SW 1271 (cell line): ENCODE measurements at places on chromosomes 4 and X.
A peak's percentile ranks its signal among the peaks of the same experiment; 100 is the strongest.

- no peak for DNase-seq
These were observed 32.8 kb downstream of the REPS2 start for GRCh38 chrX:16979226-16979625.

- no peak for DNase-seq
These were observed 90.0 kb downstream of the ELOVL6 start for GRCh38 chr4:110108422-110108821.

DNA sequence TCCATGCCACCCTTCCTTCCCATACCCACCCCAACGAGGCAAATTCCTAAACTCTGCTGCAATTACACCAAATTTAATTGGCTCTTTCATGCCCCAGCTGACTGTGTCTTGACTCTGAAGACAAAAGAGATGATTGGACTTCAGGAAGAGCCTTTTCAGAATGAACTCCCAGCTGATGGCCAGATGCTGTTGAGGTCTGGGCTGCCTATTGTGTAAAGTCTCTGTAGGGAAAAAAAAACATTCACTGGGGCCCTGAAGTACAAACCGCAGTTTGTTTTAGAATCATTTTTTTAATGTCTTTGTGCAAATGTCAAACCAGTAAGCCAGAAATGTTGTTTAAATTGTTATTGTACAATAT lies 174.8 kb downstream of the HHIP start:
- no peak for DNase-seq

- no peak for DNase-seq
These were observed 202.0 kb upstream of the GRID2 start for GRCh38 chr4:92101737-92102172.

GRCh38 chrX:80747832-80748231 lies 61.8 kb downstream of the BRWD3 start:
- DNase-seq, result no peak

DNA sequence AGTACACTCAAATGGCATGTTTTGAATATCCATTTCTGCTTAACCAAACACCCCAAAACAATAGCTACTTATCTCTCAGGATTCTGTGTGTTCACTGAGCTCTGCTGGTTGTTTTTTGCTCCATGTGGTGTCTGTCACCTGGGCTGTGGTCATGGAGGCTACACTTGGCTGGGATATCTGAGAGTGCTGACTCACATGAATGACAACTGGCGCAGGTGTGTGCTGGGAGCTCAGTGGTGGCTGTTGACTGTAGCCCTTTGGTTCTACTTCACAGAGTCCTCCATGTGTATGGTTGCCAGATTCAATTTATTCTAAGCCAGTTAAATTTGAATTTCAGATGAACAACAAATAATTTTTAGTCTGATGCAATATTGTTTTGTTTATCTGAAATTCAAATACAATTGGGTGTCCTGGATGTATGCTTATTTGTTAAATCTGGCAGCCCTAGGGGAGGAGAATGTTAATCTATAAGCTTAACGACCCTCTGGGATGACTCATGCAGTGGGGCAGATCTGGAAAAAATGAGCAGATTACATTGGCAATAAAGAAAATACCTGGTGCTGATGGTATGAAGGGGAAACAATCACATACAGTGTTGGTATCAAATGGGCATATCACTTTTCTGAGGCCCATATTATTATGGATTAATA lies 28.2 kb upstream of the TCEAL4 start:
- no peak for DNase-seq

- peak; percentile 7 for DNase-seq
These were observed 859 bp downstream of the SMARCA1 start for GRCh38 chrX:129522184-129523078.

DNA sequence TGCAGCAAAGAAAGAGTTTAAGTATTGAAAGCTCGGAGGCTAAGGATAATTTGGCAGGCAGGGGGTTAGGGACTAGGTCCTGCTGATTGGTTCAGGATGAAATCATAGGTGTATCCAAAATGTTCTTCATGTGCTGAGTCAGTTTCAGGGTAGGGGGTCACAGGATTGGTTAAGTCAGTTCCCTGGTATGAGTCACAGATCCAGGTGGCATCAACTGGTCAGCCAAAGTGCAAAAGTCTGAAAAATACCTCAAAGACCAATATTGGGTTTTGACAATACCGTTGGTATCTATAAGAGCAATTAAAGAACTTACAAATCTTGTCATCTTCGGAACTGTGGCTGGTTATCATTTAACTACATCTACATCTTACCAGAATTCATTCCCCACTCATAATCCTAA lies 25.6 kb upstream of the PRDM8 start:
- DNase-seq, result no peak

DNA sequence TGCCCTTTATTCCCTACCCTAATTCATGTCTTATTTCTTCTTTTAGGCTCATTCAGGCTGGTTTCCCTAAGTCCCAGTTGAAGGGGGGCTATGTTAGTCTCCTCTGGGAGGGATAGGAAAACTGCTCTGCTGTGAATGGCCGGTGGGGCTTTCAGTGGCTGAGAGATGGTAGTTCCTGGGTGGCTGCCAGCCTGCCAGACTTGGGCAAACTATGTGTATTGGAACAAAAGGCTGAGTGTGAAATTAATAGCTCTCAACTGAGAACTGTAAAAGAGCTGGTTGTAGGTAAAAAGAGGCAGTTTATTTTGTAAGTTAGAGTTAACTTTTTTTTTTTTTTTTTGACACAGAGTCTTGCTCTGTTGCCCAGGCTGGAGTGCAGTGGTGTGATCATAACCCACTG lies 28.8 kb downstream of the ARHGAP10 start:
- DNase-seq, result no peak

- no peak for DNase-seq
These were observed 13.9 kb downstream of the FNIP2 start for GRCh38 chr4:158782551-158783360.

GRCh38 chr4:14184265-14184664 lies 556.7 kb upstream of the BOD1L1 start:
- DNase-seq, result no peak

DNA sequence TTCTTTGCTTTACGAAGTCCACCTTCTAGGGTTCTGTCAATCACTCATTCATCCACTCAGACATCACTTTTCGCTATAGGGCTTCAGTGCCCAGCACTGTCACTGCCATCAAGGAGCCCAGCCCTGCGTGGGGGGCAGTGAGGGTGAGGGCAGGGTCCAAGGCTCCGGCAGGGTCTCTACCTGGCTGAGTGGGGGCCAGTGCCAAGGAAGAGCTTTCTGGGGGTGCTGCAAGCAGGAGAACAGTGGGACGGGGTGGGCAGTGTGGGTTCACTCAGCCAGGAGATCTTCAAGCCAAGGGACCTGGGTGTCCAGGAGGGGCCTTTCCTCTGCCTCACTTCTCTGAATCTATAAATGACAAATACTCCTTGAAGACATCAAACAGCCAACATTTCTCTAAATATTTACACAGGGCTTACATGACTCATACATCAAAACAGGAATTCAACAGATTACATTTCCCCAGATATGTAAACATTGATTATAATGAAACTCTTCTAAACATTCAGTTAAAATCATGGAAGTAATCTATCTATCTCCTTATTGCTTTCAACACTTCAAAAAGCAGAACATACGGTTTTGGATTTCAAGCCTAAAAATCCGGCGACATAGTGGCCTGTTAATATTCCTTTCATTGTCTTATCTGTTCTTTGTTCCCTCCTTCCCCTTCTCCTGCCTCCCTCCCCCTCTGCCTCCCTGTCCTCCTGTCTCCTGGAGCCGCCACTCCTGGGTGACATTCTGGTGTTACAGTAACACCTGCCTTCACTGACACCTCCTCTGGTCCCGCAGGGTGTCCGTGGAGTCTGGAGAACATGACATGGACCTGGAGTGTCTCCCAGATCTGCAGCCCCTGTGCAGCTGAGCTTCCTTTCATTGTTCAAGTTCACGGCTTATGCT lies 94.4 kb upstream of the ADRA2C start:
- DNase-seq, result no peak

GRCh38 chrX:11908371-11908770 lies 150.3 kb downstream of the MSL3 start:
- DNase-seq, result no peak

GRCh38 chr4:122827258-122827878 lies 737 bp downstream of the FGF2 start:
- DNase-seq, result no peak

DNA sequence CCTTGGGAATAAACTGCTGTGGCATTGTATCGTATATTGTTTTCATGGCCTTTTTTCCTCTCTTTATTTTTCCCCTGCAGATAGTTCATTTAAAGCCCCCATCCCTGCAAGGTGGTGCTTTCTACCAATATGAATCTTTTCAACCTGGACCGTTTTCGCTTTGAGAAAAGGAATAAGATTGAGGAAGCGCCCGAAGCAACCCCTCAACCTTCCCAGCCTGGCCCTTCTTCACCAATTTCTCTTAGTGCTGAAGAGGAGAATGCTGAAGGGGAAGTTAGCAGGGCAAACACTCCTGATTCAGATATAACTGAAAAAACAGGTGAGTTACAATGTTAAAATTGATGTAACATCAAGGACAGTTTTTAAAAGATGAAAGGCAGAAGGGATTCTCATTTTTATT lies 601 bp downstream of the SMARCAD1 start:
- no peak for DNase-seq

DNA sequence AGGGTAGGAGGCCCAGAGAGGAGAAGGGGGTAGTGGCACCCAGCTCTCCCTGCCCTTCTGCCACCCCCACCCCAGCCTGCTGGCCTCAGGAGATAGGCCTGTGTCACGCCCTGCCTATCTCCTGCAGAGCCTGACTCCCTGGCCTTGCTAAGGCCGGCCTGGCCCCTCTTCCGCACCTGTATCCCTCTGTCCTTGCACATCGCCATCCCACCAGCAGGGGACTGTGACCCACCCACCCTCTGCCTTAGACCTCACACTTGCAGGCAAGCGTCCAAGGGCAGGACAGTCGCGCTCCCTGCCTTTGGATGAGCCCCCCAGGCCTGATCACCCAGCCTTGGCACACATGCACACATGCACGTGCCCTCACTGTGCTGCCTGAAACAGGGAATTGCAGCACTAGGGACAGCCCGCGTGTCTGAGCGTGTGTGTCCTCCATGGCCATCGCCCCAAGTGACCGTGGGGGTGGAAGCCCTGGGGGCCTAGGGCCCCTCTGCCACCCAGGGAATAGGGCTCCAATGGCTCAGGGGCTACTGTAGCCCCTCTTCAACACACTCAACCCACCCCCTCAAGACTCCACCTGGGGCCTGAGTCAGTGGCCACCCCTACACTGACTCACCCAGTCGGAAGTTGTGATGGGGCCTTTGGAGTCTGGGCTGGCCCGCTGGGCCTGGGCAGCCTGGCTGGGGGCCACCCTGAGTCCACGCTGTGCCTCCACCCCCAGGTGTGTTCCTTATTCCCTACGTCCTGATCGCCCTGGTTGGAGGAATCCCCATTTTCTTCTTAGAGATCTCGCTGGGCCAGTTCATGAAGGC lies 2.1 kb downstream of the SLC6A8 start:
- DNase-seq, result no peak

GRCh38 chrX:82320569-82320968 lies 1118.7 kb downstream of the SH3BGRL start:
- DNase-seq, result no peak

- no peak for DNase-seq
These were observed 8.4 kb upstream of the AMOT start for GRCh38 chrX:112849016-112849415.

- DNase-seq, result no peak
These were observed 14.8 kb downstream of the LHFPL1 start for GRCh38 chrX:112664924-112665323.

DNA sequence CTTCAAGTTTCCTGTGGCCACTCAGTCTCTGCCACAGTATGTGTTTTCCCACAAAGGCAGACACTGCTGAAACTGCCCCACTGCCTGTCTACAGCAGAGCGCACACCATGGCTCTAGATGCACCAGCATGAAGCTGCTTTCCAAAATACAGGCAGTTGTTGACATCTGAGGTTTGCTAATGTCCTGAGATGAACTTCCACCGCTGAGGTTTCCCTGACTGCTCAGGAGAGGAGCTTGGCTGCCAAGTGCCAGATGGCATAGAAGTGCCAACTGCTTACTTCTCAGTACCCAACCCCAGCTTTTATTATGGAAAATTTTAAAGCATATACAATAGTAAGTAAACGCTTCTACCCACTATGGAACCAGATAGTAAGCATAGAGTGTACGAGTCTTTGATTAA lies 61.0 kb upstream of the EXOC1L start:
- DNase-seq, result no peak

DNA sequence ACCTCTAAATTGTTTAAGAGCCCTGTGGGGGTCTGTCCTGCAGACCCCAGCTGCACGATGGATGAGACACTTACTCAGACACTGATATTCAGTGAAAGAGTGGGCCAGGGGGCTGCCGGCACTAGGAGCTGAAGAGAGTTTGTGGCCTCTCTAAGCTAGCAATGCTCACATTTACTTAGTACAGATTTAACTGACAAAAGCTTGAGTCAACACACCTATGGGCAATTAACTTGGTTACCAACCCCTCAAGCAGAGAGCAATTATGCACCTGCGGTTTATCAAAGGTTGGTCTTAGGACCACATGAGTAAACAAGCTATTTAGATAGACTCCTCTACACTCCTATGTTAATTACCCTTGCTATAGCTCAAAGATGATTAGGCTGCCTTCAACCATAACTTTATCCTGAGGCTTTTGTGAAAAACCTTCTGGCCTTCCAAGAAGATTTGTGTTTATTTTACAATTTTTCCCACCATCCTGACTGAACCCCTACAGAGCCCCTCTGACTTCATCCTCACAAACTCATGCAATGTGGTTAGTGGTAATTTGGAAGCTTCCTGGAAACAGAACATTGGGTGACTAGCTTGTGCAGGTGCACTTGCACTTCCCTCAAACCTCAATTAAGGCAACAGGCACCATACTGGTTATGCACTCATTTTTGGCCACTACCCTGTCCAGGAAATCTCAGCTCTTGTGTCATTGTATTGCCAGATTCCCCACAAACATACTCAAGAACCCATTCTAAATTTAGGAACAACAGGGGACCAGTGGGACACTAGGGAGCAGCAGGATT lies 234.4 kb upstream of the ITM2A start:
- DNase-seq, result no peak

GRCh38 chr4:36322921-36323354 lies 41.5 kb downstream of the DTHD1 start:
- no peak for DNase-seq

- DNase-seq, result no peak
These were observed 20.0 kb upstream of the FGFBP2 start for GRCh38 chr4:15982842-15983524.

- no peak for DNase-seq
These were observed 21.5 kb upstream of the TMSB4X start for GRCh38 chrX:12953420-12953819.

DNA sequence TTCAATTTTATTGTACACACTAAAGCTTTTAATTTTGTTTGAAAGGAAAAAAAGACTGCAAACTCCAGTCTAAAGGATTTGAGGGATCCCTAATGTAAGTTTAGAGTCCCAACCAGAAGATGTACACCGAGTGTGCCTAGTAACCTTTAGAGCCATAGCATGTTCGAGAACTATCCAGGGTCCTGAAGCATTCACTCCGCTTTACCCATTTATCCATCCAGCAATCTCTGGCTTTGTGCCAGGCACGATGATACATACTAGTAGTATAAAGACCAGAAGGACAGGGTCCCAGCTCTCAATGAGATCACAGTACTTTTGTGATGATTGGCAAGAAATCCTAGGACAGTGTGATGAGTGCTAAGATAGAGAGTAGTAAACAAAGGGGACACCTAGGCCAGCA lies 168.7 kb downstream of the STK32B start:
- no peak for DNase-seq
